ENCODE measurements at places on chromosomes 16 and 17.

DNA sequence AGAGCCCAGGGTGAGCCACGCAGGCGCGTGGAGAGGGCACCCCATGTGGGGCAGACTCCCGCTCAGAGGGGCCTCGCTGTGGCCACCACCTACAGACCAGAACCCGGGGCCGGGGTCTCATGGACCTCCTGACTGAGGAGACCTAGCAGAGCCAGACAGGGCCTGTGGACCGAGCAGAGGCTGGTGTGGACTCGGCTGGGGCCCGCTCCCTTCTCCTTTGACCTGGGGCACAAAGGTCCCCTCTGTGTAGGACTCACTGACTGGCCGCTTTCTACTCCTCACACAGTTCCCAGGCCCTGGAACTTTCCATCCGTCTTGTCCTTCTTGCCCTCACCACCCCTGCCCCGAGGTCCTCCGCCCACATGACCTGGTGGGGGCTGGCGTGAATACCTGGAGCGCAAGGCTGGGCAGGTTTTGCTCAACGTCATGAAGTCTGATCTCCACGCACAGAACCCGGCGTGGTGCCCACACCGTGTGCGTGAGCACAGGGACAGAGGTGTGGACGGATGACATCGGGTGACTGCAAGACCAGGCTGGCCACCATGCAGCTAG lies 44.7 kb upstream of the ACSF3 start:
- DNase-seq = no peak

DNA sequence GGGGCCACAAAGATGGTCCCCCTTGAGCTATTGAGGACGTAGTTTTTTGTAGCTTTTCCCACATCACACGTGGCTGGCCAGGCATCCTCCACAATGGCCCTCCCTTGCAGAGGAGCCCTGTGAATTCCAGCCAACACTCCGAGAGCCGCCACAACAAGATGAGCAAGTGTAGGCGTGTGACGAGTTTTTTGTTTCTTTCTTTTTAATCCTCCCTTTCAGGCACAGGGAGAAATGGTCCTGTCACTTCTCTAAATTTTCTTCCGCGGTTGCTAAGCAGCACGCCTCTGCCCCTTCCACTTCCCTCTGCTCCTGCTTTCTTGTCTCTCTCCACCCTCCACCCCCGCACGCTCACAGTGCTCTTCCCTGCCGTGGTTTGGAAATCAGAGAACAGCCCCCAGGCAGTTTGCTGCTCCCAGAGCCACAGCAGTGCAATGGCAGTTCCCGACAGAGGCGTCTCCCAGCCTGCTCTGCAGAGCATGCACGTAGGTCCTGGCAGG lies 68.0 kb upstream of the MRTFB start:
- DNase-seq = peak; percentile 92

- peak; percentile 46 for DNase-seq
These were observed 10.3 kb downstream of the HIC1 start for GRCh38 chr17:2064980-2065785.

GRCh38 chr16:8920645-8921346 lies 38.6 kb downstream of the LITAFD start:
- DNase-seq = no peak

DNA sequence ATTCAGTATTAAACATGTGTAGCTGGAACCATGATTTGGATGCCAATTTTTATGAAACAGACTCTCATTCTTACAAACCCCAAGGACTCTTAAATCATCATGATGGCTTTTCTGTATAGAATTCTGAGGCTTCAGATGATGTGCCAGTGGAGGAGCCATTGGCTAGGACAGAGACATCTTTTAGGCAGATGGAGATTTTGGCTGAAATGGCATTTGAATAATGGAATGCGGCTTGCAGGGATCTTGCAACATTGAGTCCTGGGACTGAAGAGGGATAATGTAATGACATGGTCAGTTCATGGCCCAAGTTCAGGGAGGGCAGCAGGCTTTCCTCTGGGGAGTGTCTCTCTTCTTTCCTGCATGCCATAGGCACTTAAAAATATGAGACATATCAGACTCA lies 172.4 kb downstream of the ABCA8 start:
- no peak for DNase-seq

DNA sequence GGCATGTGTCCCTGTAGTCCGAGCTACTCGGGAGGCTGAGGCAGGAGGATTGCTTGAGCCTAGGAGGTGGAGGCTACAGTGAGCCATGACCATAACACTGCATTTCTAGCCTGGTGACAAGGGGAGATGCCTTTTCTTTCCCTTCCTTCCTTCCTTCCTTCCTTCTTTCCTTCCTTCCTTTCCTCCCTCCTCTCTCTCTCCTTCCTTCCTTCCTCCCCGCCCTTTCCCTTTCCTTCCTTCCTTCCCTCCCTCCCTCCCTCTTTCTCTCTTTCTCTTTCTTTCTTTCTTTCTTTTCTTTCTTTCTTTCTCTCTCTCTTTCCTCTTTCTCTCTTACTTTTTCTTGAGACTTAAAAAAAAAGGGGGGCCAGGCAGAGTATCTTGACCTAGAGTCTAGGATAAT lies 3.1 kb upstream of the CEP20 start:
- no peak for DNase-seq

DNA sequence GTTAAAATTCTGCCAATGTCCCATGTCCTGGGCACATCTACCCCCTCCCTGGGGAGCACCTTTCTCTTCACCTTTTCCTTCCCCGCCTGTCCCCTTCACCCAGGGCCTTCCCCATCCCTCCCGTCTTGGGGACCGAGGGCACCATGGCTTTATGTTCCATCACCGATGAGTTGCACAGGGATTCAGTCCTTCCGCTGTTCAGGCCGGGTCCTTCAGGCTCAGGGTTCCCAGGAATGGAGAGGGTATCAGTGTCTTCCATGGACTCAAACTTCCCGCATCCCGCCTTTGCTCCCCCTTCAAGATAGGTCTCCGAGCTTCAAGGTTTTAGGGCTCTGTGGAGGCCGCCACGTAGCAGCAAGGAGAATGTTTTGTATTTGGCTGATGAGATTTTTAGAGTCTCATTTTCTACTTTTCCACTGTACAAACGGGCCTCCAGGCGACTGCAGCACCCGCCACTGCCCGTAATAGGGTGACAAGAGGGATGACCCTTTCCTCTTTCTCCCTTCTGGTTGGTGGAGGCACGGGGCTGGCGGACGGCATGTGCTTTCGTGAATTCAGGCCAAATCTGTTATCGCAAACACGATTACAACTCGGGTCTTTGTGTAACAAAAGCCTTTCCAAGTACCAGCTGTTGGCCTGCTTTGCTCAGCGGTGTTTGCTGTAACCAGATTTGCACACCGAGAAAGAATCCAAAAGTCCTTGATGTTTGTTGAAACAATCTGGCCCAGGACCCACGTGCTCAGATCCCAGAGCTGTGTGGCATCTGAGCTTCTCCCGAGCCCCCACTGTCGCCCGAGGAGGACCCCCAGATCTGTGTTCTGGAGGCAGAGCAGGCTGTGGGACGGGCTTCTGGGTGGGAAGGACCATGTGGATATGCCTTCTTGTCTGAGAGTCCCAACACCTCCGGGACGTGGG lies 236.3 kb downstream of the SEC14L1 start:
- no peak for DNase-seq

DNA sequence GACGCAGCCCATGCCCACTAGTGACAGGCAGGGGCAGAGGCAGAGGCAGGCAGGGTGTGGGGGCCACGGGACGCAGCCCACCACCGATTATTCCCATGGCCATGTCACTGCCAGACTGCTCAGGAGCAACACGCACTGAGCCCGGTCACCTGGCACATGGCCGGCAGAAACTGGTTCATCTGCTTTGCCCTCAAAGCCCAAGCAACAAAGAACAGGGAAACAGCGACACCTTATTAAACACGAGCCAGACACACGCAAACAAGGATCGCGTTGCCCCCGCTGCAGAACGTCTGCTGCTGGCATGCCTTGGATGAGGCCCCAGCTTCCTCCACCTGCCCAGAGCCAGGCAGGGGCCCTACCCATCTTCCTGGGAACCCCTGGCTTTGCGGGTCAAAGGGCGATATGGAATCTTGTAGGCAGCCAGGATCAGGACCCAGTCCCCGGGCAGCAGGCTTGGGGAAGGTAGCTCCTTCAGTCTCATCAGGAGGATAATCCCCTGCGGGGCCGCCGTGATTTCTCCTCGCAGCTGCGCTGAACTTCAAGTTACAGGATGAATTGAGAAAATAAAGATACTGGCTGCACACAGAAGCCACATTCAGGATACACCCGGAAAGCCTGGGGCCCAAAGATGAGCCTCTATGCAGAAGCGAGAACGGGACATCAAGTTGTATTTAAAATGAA lies 4.8 kb downstream of the TBC1D16 start:
- DNase-seq = no peak

GRCh38 chr17:76536511-76537287 lies 810 bp downstream of the CYGB start:
- DNase-seq = no peak

DNA sequence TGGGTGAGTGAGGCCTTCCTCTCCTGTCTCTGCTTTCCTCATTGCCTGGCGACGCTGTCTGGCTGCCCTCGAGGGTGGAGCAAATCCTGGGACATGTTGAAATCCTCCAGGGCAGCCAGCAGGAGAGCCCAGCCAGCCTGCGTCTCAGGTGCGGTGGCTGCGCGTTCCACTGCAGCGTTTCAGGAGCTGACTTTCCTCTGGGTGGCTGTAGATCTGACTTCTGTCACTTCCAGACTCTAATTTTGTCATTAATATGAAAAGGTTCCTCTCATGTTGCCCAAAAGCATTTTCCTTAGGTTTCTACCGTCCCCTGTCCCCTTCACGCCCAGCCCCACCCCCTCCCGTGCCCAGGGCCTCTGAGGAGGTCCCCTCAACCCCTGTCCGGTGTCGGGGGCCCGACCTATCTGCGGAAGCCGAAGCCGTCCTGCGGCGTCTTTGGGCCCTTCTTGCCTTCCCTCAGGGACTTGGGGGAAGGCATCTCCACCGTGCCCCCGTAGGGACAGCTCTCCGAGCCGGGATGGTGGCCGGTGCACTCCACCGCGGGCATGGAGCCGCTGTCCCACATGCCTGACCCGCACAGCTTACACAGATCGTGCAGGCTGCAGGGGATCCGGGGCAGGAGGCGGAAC lies 95.1 kb downstream of the TBC1D16 start:
- no peak for DNase-seq

DNA sequence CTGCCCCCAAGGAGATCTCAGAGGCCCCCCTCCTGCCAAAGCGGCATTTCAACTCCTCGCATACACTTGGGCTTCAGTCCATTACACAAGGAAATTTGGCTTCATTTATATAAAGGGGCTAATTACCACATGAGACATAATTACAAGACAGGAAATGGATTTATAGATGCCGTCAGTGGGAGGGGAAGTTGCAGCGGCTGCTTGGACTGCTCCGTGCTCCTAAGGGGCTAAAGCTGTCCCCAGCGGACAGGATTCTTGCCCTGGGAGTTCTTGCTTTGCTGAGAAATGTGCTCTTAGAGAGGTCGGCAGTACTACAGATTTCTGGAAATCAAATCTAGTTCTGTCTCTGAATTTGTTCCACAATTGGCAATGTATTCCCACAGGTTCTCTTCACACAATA lies 57.2 kb upstream of the NLK start:
- DNase-seq = no peak

- no peak for DNase-seq
These were observed 18.9 kb upstream of the GINS2 start for GRCh38 chr16:85707528-85708095.

- DNase-seq = no peak
These were observed 333.4 kb downstream of the MAF start for GRCh38 chr16:79267146-79267545.

- DNase-seq = peak; percentile 78
These were observed 90.6 kb upstream of the CDH5 start for GRCh38 chr16:66275775-66276428.

DNA sequence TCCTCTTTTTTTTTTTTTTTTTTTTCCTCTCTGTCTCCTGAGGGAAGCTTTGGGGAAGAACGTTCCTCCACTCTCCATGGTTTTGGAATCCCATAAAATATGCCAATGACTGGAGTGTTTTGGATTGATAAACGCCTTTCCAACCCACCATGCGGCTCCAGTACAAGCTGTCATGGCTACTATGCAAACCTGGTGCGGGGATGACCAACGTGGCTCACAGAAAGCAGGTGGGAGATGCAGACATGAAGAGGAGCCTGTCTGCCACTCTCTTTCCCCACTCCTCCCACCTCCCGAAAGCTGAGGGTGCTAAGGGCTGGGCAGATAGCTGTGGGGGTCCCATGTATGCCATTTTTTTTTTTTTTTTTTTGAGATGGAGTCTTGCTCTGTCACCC lies 69.9 kb upstream of the SEC14L1 start:
- no peak for DNase-seq

- DNase-seq = peak; percentile 9
These were observed 193.9 kb upstream of the SOX9 start for GRCh38 chr17:71926746-71927398.

DNA sequence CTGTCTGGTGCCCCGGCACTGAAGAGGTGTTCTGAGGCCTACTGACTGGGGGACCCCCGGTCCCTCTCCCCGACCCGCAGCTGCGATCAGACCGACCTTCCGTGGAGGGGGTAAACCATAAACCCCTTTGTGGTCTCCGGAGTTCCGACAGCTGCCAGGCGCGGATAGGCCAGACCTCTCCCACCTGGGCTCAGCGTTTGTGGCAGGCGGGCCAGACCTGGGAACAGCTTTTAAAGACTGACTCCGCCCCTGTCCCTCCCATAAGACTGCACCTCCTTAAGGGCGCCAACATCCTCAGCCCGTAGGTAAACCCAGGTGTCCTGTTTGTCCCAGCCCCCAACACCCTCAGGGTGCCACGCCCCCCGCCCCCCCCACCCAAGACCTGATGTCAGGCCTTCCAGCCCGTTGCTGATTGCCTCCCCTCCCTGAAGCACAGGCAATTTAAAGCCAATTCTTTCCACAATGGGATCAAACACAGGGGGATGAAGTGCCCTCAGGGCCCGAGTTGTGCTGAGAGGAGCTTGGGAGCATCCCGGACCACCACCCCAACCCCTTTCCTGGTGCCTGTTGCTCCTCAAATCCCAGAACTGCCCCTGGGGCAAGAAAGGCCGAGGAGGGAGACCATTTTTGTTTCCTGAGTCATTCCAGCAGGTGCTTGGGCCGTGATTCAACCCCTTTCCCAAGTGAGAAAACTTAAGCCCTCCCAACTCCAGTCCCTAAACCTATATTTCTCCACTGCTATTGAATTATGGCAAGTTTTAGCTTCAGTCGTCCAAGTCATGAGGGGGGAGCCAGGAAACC lies at the start of gene SOX15:
TSS of gene SOX15 (minus strand) at position 204 of the 801 bp plus-strand sequence. CDS start 418 bp downstream, outside the sequence.
- DNase-seq = peak; percentile 80

DNA sequence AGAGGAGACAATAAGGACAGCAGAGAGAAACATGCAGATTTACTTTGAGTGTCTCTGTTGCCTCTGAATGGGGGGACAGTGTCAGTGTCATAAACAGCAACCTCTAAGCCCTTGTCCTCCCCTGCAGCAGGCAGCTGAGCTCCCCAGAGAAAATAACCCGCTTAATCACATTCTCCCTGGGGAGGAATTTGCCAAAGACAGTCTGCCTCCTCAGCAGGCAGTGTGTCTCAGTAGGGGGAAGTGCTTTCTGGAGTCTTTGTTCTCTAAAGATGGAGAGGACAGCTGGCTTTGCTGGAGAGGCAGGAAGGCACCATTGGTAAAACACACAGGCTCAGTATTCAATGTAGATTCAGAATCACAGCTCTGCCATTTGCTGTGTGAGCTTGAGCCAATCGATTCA lies 16.1 kb downstream of the TEKT5 start:
- no peak for DNase-seq

DNA sequence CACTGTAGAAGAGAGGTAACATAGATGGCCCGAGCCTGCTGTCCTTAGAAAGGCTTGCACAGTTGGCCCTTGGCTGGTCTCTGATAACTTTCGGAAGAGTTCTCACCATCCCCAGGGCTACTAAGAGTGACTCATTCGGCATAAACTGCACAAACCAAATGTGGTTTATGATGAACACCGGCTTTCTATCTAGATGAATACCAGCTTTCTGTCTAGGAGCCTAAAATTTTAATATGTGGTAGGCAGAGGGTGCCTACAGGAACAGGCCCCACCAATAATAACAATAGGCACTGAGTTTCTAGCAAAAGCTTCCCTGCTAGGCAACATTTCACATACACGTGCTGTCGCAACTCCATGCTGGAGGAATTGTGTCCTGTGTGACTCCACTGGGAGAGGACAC lies 15.4 kb downstream of the CNOT1 start:
- no peak for DNase-seq

Measured in MCF 10A (cell line).